ENCODE measurements at places on chromosomes 13 and 19. TPM values are rescaled to one million over a fixed set of nuclear protein-coding genes. Genes with fewer than 3 reads are reported as not detected.

The ADGRE2 gene
- total RNA-seq, result not detected

The FFAR3 gene
- not detected for total RNA-seq

The KLK10 gene
- total RNA-seq, result not detected

The MIA gene
- 0.83 TPM for total RNA-seq

The VSIG10L gene
- 0.44 TPM for total RNA-seq

The ADPRHL1 gene
- total RNA-seq, result 1.0 TPM

The MEGF8 gene
- total RNA-seq, result 65.5 TPM

The CKM gene
- total RNA-seq, result not detected

The PDX1 gene
- not detected for total RNA-seq

The FFAR1 gene
- not detected for total RNA-seq

The BRME1 gene
- total RNA-seq, result 0.73 TPM

The CDKN2D gene
- 3.5 TPM for total RNA-seq

The CEBPA gene
- 0.15 TPM for total RNA-seq
